ENCODE measurements at places on chromosomes 2 and 18.

DNA sequence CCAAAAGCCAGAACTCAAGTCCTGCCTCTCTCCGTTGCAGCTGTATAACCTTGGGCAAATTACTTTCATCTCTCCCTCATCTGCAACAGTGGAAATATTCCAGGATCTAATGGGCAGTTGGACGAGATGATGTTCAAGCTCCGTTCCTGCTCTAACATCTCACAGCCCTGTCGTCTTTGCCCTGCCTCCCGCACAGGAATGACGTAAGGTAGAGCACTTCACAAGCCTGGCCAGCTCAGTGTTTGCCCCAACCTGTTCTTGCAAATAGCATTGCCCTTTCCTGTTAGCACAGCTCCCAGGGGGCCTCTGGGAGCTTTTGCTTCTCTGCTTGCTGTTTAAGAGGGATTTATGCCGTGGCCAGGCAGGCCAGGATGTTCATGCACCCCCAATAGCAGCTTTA, 107.9 kb downstream of the KLHL29 start:
- DNase-seq: no peak

- DNase-seq: no peak
Observed at GRCh38 chr2:113686537-113686936, 59.5 kb downstream of the RABL2A start.

GRCh38 chr2:24123195-24123921, at the start of the genes FAM228B and PFN4:
Gene FAM228B (plus strand): TSS chr2:24123469. CDS start chr2:24124362, 893 bp downstream.
Gene PFN4 (minus strand): TSS chr2:24123334. CDS start chr2:24122535, 799 bp downstream.
- DNase-seq: peak; percentile 62

- no peak for DNase-seq
Observed at GRCh38 chr2:213010106-213010779, 141.2 kb downstream of the IKZF2 start.

DNA sequence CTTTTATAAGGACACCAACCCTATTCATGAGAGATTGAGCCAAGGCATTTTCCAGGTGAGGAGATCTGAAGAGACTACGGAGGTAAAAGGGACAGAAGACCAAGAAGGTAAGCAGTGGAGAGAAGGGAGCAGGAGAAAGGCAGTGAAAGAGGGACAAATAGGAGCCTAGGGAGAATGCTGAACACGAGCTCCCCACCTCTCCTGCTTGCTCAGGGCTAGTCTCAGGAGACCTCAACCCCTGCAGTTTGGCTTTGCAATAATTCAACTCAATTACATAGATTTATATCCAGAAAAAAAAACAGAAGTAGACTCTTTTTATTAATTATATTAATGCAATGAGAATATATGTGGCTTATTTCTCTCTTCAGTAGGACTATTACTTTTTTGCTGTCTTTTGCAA, 91.0 kb upstream of the DDX18 start:
- DNase-seq: no peak

DNA sequence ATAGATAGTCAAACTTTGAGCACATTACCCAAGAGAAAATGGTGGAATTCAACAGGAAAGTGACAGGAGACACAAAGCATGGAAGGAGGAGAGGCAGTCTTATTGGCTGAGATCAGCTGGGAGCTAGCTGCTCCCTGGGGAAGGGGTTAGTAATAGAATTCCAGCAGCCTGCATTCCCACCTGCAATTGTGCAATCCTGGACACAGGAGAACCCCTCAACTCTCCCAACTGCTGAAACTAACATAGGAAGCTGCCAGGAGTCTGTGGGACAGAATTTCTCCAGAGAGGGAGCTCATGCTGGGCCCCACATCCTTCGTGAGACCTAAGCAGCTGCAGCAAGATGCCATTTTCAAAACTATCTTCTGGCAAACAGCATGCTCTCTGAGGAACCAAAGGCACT, 69.8 kb upstream of the ACVR1C start:
- no peak for DNase-seq

GRCh38 chr2:181657379-181657778, 474 bp upstream of the CERKL start:
- DNase-seq: no peak

DNA sequence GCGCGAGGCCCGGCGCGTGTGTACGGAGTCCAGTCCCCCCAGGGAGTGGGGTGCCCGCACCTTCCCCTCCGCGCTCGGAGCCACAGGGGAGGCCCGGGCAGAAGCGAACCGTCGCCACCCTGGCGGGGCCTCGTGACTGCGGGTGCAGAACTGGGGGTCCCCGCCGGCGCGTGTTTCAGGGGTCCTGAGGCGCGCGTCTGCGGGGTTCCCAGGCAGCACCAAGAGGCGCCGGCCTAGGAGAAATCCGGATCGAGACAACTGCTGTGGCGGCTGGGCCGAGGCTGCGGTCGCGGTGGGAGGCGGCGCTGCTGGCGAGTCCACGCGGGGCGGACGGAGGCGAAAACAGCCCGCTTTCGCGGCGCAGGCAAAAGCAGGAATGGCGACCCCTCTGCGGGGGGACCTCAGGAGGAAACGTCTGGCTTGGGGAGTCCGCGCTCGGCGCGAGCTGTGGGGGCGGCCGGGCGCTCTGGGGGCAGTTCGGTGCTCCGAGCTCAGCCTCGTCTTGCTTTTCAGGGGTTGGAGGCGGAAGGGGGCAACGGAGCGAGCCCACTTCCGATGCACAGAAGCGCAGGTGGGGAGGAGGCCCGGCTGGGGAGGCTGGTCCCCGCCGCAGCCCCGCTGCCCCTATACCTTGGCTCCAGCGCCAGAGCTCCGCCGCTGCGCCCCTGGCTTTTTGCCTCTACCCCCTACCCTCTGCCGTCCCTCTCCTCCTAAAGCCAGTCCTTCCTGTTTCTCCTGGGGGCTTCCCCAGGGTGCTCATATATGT, 81.5 kb upstream of the LDLRAD4 start:
- peak; percentile 30 for DNase-seq

DNA sequence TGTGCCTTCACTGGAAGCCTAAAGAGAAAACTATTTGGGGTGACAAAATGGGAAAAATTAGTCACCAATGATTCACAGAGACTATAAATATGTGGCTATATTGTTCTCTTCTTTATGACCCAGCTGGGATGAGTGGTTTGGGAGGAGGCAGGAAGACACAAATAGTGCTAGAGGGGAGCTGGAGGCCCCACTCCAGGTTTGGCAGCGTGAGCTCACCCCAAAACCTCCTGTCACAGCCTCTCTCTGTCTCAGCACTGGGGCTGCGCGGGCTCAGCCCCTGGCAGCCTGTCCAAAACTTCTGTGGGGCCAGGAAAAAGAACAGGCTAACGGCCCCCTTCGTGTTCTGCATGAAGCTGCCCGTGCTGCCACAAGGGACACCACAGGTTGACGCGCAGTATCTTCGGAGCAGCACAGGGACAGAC, 73.2 kb upstream of the LCLAT1 start:
- no peak for DNase-seq

DNA sequence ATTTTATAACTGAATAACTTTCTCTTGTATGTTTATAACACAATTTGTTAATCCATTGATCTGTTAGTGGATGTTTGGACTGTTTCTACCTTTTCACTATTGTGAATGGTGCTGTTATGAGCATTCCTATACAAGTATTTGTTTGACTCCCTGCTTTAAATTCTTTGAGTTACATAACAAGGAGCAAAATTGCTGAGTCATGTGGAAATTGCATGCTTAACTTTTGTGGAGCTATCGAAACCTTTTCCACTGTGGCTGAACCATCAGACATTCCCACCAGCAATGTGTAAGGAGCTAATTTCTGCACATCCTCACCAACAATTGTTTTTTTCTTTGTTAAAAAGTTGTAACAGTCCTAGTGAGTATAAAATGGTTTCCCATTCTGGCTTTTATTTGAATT, 415.5 kb downstream of the CBLN2 start:
- no peak for DNase-seq

DNA sequence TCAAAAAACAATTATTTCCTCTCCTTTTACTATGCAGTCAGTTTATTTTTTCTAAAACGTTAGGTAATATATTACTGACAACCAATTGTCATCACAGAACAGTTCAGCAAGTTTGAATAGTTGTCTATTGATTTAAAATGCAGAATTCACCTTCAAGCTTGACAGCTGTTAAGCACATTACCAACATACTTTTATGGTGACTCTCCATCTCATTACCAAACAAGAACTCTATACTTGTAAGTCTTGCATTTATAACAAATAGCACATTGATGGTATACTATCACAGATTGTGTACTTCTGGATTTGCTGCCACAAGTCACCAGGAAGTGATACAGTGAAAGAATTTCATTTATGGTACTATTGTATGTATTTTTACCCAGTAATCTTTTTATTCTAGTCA, 99.4 kb upstream of the PPP1CB start:
- DNase-seq: no peak

DNA sequence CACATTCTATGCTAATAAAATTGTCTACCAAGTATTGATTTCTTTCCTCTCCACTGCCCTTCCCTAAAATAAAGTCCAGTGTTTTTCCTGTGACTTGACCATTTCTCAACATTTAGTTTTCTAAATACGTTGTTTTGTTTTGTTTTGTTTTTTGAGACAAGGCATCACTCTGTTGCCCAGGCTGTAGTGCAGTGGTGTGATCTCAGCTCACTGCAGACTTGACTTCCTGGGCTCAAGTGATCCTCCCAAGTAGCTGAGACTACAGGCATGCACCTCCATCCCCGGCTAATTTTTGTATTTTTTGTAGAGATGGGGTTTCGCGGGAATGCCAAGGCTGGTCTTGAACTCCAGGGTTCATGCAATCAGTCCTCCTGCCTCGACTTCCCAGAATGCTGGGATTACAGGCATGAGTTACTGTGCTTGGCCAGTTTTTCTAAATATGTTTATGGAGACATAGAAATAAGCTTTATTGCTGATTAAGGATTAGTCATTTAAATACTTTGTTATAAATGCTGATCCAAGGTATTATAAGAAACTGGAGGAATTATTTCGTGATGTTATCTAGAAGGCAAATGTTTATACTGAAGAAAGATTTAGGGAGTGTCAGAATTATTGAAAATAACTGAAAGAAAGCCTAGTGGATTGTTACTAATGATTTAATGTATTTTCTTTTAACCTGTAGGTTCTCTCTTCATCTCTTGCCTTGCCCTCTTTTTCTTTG, 5.7 kb upstream of the HTR2B start:
- no peak for DNase-seq

- DNase-seq: no peak
Observed at GRCh38 chr2:64137996-64138395, 6.2 kb downstream of the PELI1 start.

DNA sequence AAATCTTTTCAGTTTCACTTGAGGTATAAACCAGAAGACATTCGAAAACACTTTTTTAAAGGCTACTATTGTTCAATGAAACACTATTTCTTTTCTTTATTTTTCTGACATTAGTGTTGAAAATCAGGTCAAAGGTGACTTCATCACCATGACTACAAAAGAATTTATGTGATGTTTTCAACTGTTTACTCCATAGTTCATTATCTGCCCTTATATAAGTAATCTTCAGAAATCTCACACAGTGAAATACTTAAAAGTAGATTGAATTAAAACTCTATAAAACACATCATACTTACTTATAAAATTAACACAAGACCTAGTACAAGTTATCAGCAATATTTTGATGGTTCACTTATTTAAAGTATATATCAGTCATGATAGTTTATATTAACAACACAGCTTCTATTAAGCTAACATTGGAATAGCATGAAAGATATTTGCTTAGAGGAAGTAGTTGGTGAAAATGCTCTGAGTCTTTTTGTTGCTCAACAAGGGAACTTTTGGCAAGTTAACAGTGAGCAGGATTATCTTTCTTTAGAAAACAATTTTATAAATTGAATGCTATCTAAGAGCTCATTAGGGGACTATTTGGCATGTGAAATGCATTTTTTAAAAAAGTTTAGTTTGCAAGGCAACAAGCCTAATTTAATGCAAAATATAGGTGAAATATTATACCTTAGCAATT, 60.8 kb downstream of the MC4R start:
- no peak for DNase-seq

DNA sequence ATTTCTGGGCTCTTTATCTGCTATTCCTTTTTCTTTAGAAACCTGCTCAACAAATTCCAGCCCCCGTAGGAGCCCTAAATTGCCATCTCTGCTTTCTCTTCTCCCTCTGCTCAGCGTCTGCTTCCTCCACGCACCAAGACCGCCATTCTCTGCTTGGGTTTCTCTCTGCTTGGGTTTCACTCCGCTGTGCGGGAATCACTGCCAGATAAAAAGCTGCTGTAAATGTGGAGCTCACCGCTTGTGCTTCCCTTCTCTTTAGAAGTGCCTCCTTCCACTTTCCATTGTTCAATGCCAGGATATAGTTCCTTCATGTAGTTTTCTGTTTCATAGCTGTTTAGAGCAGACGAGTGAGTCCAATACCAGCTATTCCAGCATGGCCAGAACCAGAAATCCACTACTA, 45.9 kb downstream of the TMEM237 start:
- no peak for DNase-seq

DNA sequence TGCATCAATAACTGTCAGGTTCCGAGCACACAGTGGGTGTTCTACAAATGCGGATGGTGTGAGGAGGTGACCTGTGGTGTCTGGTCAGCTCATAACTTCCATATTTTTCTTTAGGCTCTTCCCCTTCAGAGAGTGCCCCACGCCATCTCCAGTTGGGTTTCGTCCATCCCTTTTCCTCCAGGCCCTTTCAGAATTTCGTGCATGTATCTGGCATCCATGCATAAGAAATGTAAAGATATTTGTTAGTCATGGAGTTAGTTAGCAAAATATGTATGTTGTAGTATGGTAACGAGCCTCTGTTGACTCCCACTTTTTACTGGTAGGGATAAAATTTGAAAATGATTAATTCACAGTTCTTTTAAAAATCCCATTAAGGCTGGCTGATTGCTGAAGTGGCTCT, 67.2 kb downstream of the SNTG2 start:
- no peak for DNase-seq
